ENCODE measurements at places on chromosomes 7 and 10.
A peak's percentile ranks its signal among the peaks of the same experiment; 100 is the strongest.

DNA sequence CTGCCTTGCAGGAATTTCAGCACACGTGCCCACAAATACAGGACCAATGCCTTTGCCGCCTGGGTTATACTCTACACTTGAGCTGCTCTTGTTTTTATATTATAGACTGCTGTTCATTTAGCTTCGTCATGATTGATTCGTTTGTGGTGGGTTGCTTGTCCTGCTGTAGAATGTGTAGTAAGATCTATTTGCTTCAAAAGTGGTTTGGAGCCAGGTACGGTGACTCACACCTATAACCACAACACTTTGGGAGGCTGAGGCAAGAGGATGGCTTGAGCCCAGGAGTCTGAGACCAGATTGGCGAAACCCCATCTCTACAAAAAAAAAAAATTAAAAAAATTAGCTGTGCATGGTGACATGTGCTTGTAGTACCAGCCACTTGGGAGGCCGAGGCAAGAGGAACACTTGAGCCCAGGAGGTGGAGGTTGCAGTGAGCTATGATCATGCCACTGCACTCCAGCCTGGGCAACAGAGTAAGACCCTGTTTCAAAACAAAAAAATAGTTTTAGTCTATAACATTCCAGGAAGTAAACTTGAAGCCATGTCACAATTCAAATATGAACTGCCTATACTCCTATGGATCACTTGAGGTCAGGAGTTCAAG is 9.0 kb upstream of the RHBDD2 start:
- peak; percentile 68 for DNase-seq

- no peak for DNase-seq
Measured at GRCh38 chr7:101562531-101563197, 66.4 kb downstream of the MYL10 start.

DNA sequence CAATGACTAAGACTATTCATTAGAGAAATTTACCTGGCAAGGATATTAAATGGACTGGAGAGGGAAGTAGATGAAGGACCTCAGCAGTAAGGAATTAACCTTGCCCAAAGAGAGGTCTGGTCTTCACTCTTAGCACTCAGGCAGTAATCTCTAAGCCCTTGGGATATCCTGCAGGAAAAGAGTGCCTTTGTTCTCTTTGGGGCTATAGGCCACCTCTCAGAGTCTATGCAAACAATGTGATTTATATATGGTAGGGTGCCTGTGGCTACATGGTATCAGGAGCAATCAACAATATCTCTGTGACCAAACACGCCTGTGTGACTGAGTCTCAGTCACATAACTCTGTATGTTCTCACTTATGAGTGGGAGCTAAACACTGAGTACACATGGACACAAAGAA is 154.7 kb upstream of the CDK1 start:
- no peak for DNase-seq

GRCh38 chr7:3244241-3244814 is 56.7 kb upstream of the SDK1 start:
- DNase-seq: peak; percentile 98

GRCh38 chr7:71131256-71132126 is 453 bp upstream of the GALNT17 start:
- no peak for DNase-seq

- DNase-seq: no peak
Measured at GRCh38 chr10:6431861-6432260, 148.2 kb downstream of the PRKCQ start.

DNA sequence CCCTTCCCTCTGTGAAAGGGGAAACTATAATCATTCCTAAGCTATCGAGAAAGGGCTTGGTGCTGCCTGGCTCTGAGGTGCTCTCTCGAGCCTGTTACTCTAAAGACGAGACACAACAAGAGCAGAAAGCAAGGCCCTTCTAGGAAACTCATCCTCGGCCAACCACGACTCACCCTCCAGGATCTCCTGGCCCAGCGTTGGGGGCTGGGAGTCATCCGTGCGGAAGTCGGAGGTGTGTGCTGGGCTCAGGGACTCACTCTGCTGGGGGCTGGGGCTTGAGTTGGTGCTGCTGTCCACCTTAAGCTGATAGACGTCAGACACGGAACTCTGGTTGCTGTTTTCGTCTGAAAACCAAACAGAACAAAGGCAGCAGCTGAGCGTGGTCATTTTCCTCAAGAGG is 17.6 kb upstream of the BAZ1B start:
- no peak for DNase-seq

- no peak for DNase-seq
Measured at GRCh38 chr10:4028027-4028471, 243.0 kb upstream of the KLF6 start.

- no peak for DNase-seq
Measured at GRCh38 chr7:36048902-36049240, 104.2 kb upstream of the EEPD1 start.

DNA sequence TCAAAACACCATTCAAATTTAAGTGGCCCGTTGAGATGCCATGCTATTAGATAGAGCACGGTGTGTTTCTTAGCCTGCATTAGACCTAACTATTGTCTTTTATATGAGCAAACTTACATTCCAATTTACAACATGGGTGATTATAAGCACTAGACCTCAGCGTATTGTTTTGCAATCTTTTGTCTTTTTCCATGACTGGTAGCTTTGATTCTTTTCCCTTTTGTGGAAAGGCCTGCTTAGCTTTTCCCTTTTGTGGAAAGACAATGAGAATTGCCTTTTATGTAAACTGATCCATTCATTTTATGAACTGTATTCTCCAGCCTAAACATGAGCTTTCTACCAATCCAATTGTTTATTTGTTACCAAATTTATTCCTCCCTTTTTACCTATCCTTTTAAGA is 823.1 kb downstream of the CCSER2 start:
- no peak for DNase-seq

DNA sequence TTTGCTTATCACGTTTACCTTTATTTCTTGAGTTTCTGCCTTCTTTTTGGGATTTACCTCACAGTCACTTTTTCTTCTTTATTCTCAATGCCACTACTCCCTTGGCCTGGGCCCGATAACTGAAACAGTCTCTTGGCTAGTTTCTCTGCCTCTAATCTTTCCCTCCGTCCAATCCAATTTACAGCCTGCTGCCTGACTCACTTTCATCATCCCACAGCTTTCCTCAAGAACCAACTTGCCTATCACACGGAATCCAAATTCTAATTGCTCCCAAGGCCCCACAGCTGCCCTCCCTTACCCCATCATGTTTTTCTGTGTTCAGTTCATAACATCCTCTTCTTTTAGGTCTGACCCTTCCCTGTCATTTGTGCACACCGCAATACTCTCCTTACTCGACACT is 121.4 kb downstream of the HIPK2 start:
- no peak for DNase-seq

GRCh38 chr10:122376364-122376961 is 2.0 kb downstream of the PLEKHA1 start:
- no peak for DNase-seq

- no peak for DNase-seq
Measured at GRCh38 chr7:11394438-11394837, 420.8 kb downstream of the PHF14 start.

- peak; percentile 94 for DNase-seq
Measured at GRCh38 chr7:15015545-15016314, 113.2 kb upstream of the DGKB start.

- DNase-seq: no peak
Measured at GRCh38 chr7:73742338-73742752, 3.7 kb upstream of the ABHD11 start.

All from SW480 (cell line).